ENCODE measurements at places on chromosomes 11 and 22. TPM values are rescaled to one million over a fixed set of nuclear protein-coding genes. Genes with fewer than 3 reads are reported as not detected.

The GRIA4 gene
- total RNA-seq = not detected

The MS4A6E gene
- total RNA-seq = not detected

The MYOD1 gene
- not detected for total RNA-seq

The C11orf21 gene
- total RNA-seq = 2.1 TPM

The NEU3 gene
- 33.6 TPM for total RNA-seq

The RAB3IL1 gene
- 46.2 TPM for total RNA-seq

The NRGN gene
- total RNA-seq = 7.8 TPM

The OR51B2 gene
- total RNA-seq = 4.0 TPM
